ENCODE measurements at places on chromosomes 3 and 15. TPM values are rescaled to one million over a fixed set of nuclear protein-coding genes. Genes with fewer than 3 reads are reported as not detected.

The TM4SF18 gene
- total RNA-seq: 8.3 TPM

The POTEB3 gene
- not detected for total RNA-seq

DNA sequence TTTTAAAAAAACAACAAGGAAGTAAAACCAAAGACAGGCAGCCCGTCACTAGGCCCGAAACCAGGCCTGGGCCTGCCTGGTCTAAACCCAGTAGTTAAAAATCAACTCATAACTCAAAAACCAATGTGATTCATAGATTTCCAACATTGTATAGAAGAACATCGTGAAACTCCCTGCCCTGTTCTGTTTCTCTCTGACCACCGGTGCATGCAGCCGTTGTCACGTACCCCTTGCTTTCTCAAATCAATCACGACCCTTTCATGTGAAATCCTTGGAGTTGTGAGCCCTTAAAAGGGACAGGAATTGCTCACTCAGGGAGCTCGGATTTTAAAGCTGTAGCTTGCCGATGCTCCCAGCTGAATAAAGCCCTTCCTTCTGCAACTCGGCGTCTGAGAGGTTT is 89.5 kb downstream of the DCLK3 start:
- no peak overlapping the region for H3K4me3 ChIP-seq
- H3K36me3 ChIP-seq: no peaks in the 10 kb centered on the region
- H3K4me1 ChIP-seq: no peaks in the 10 kb centered on the region
- H3K27me3 ChIP-seq: no peaks in the 10 kb centered on the region

DNA sequence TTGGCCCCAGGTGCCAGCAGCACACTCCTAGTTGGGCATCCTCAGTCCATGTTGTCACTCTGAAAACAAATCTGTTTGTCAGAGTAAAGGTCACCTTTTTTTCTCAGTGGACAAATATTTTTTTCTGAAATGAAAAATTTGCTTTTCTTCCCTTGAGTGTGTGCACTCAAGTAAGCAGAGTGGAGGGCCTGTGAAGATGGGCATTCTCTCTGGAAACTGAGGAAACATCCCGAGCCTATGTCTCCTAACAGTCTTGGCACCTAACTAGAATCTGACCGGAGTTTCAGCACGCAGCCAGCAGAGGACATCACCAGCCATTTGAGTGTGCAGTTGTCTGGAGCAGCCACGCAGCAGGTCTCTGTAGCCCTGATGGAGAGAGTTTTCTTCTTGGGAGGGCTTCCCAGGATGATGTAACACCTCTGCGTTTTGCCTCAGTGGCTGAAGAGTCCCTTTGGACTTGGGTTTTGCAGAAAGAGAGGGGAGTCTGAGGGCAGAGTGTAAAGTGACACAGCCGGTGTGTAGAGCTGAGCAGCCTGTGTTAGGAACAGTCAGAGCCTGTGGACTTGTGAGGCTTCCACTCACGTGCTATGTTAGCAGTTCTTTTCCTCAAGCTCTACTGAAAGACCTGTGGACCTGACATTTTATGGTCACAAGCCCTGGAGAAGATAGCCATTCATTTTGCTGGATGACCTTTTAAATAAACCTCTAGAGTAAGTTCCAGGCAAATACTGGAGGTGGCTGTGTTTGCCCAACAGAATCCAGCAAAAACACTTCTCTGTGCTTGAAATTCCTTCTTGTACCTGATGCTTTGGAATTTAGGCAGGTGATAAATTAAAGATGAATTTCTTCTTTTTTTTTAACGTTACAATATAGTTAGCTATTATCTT is 51.6 kb downstream of the ABHD2 start:
- no peak overlapping the region for H3K4me3 ChIP-seq
- peaks cover 36% of the 10 kb centered on the region for H3K4me1 ChIP-seq
- no peaks in the 10 kb centered on the region for H3K36me3 ChIP-seq
- peak overlapping the region; percentile 76 for H3K27ac ChIP-seq
- H3K27me3 ChIP-seq: no peaks in the 10 kb centered on the region

DNA sequence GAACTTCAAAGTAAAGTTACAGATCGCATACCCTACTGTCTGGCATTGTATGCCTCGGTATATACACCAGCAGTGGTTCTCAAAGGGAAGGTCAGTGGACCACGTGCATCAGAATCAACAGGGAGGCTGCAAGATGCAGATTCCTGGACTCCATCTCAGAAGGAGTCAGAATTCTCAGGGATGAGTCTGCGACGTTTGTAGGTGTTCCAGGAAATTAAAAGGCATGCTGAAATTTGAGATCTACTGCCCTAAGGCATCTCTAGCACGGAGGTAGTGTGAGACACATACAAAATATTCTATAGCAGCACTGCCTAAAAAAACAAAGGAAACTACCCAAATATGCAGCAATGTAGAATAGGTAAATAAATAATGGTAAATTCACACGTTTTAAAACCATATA is 136.8 kb upstream of the BNIP2 start:
- DNase-seq: no peak
- no peak overlapping the region for H3K4me3 ChIP-seq
- no peaks in the 10 kb centered on the region for H3K36me3 ChIP-seq
- no peak overlapping the region for H3K27ac ChIP-seq
- H3K4me1 ChIP-seq: no peaks in the 10 kb centered on the region

All from adrenal gland (tissue), 19 donors.